GDM1 (cell line): ENCODE measurements at places on chromosomes 6 and 20.

DNA sequence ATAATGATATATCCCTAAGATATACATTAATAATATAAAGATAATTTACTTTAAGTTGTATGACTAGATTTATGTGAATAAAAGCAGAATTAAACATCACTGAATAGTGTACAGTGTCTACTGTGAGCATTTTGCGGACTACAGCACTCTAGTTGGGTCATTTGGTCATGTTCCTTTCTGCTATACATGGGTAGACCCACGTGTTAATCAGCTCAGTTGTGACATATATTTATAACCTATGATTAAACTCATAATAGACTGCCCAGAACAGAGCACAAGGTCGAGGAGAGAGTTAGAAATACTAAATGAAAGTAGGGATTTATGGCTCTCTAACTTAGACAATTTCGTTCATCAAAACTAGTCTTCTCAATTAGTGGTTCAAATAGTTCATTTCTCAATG lies 852.7 kb downstream of the EPHA7 start:
- no peak for DNase-seq

DNA sequence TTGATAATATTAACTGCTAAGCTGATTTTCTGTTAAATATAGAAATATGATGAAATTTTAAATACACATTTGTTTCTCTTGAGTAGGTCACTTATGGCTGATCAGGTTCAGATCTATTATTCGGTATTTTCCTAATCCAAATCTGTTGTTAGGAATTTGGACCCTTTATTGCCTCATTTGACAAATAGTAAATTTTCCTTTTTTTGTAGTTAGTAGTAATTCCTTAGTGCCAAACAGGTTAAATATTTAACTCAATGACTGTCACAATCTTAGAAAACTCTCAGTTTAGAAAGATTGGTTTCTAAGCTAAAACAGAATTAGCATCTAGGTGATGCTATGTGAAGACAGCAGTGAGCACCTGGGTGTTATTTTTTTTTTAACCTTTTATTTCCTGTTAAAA lies 1598.9 kb downstream of the KHDRBS2 start:
- no peak for DNase-seq

- no peak for DNase-seq
These were observed 194.3 kb upstream of the MARCKS start for GRCh38 chr6:113662688-113663333.

- DNase-seq = no peak
These were observed 26.2 kb downstream of the TOP1 start for GRCh38 chr20:41054847-41055230.

DNA sequence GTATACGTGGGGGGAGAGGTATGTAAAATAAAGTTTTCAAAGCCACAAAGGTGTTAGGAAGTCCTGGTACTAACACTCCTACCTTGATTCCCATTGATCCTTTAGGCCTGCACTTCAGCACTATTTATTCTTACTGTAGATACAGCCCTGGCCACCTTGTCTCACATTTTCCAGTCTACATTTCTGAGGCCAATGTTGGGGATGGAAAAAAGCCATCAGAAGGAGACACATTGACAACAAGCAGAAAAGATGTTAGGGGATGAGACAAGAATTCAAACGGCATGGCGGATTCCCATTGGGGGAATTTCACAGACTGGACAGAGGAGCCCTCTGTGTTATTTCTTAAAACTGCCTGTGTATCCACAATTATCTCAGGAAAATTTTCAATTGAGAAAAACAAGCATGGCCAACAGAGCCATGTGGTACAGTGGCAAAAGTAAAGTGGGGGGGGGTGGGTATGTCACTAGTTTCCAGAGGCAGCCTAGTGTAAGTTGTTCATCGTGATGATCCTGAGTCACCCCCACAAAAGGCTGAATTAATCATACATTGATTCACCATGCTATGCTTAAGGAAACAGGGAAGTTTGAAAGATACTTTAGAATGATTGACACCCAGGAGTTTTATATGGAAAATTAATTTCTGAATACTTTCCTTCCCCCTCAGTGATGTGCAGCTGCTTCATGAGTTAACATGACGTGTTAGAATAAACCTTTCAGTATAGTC lies 40.5 kb downstream of the RREB1 start:
- no peak for DNase-seq
